SJCRH30 (cell line): ENCODE measurements at places on chromosomes 3 and 15.
A peak's percentile ranks its signal among the peaks of the same experiment; 100 is the strongest.

DNA sequence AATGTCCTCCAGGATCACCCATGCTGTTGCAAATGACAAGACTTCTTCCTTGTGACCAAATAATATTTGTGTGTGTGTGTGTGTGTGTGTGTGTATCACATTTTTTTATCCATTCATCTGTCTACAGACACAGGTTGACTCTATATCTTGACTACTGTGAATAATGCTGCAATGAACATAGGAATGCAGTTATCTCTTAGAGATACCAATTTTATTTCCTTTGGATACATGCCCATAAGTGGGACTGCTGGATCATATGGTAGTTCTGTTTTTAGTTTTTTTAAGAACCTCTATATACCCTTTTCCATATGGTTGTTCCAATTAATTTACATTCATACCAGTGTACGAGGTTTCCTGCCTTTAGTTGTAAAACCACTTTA lies 41.7 kb downstream of the GPR176 start:
- no peak for DNase-seq

- DNase-seq: no peak
Measured at GRCh38 chr15:77731945-77732344, 99.2 kb upstream of the LINGO1 start.

DNA sequence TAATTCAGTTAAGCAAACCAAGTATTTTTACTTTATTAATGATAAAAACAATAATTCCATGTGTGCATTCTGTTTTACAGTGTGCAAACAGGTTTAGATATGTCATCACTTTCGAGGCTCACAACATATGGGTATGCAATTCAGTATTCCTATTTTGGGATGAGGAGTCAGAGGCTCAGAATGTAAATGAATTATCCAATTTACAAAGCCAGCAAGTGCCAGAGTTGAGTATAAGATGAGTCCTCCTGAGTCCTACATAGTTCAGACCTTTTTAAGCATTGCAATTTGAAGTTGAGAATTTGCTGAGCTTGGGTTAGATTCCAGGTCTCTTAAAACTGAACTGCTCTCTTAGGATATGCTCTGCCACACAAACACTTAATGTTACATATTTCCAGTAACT lies 424.2 kb upstream of the ROBO2 start:
- DNase-seq: no peak

DNA sequence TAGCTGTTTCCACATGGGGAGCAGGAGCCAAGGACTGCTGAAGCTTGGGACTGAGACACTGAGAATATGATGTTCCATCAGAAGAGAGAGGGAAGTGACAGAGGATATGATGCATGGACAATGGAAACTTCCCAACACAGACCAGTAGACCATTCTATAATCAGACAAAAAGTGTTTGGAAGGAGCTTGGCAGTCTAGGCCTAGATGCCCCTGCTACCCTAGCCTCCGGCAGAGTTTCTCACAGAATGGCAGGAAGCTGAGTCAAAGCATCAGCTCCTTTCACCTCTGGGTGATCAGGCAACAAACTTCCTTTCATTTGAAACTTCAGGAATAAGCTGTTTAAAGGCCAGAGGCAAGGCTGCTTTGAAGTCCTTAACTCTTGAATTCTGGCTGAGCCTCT lies 222.0 kb downstream of the NEK10 start:
- DNase-seq: no peak

- no peak for DNase-seq
Measured at GRCh38 chr3:120145542-120146285, 51.5 kb upstream of the GSK3B start.

DNA sequence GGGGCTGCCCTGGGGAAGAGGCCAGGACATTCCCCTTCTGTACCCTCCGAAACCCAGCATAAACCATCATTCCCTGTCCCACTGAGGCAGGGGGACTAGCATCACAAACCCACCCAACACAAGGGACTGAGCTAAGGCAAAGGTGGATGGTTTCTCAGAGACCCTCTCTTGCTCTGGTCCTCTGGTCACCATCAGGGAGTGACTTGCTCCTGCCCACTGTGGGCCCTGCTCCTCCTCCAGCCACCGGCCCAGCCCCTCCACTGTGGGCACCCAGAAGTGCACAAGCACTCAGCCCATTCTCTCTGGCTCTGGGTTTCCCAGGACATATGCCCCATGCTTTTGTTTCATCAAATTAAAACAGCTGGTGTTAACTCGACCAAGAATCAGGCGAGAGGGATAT lies 44.9 kb downstream of the PTH1R start:
- DNase-seq: no peak

- DNase-seq: no peak
Measured at GRCh38 chr3:66261355-66261754, 40.6 kb downstream of the SLC25A26 start.

GRCh38 chr3:25648925-25649830 lies 15.5 kb downstream of the TOP2B start:
- DNase-seq: no peak

DNA sequence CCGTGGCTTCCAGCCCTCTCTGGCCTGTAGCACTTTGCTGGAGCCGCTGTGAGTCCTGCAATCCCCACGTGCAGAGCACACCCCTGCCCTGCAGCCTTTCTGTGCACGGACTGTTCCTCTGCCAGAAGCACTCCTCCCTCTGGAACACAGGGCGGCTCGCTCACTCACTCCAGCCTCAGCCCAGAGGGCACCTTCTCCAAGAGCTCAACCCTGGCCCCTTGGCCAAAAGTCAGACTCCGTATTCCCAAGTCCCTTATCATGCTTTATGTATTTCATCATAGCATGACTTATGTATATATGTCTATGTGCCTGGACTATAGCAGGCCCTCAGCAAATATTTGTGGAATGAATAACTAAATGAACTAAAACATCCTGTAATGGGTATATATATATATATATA lies 63.2 kb downstream of the ASB7 start:
- no peak for DNase-seq

GRCh38 chr3:157471064-157471463 lies 32.2 kb downstream of the VEPH1 start:
- DNase-seq: no peak

DNA sequence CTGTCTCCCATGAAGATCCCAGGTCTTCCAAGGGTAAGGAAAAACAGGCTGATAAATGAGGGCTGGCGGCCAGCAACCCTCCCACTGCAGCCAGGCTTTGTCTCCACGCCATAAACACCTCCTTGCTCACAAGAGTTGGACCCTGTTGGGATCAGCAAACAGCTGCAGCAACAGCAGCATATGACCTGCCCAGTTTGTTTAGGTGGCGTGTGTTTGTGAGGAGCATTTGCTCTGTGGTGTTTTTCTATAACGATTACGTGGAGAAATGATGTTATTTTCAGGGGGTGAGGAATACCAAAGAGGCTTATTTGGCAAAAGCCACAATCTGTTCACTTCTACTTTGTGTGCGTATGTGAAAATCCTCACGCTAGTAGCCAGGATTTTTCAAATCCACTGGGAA lies 58.5 kb downstream of the RFTN1 start:
- peak; percentile 31 for DNase-seq
